HFF-Myc (cell line): ENCODE measurements at places on chromosomes 7 and 10.

- no peak for DNase-seq
These were observed 553 bp downstream of the VDAC2 start for GRCh38 chr10:75211007-75211691.

DNA sequence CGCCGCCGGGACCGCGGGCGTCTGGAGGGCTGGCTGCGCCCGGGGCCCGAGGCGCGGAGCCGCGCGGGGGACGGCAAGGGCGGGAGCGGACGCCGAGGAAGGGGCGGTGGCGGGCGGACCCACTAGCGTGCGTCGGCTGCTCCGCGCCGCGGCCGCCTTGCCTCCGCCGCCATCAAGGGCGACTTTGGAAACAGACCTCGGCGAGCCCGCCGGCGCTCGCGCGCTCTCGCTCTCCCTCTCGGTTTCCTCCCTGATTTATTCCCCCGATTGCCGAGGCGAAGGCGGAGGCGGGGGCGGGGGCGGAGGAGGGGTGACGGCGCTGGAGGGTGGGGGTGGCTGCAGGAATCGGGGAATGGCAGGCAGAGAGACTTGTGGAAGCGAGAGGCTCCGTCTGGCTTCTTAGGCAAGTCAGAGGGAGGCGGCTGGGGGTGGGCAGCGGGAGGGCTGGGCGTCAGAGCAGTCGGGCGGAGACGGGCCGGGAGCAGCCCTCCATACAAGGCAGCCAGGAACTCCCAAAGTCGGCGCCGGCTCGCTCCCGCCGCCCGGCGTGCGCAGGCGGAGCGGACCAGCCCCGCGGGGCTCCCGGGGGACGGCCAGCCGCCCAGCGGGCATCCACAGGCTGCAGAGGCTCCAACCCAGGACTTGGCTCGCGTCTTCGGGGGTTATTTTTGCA is at the start of gene CACNA2D1:
TSS of gene CACNA2D1 (minus strand) at position 231 of the 673 bp plus-strand sequence.
- no peak for DNase-seq

DNA sequence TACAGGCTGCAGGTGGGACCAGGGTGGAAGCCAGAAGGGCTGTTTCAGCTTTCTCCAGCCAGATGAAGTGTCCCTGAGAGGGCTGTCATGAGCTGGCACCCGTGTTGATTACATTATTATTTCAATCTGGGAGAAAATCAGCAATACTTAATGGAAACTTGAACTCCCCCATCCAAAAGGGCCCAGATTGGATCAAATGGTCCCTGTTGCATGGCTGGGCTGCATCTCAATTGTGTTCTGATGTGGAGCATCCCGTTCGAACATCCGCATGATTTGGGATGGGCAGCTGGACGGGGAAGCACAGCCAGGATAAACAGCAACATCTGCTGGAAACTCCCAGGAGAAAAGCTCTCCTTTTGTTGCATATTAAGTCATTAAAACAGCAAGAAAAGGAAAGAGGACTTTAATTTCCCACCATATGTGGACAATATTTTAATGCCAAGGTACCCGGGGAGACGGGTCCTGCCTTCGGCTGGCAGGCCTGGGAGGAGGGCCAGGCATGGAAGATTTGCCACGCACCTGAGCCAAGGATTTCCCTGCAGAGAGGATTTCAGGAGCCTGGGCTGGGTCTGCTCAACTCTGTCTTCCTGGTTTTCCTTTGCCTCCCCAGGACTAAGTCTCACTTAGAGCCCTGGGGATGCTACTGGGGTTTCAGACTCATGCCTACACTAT is 52.4 kb downstream of the NPTX2 start:
- DNase-seq: no peak

- no peak for DNase-seq
These were observed 11.7 kb downstream of the NOC3L start for GRCh38 chr10:94351089-94351488.

DNA sequence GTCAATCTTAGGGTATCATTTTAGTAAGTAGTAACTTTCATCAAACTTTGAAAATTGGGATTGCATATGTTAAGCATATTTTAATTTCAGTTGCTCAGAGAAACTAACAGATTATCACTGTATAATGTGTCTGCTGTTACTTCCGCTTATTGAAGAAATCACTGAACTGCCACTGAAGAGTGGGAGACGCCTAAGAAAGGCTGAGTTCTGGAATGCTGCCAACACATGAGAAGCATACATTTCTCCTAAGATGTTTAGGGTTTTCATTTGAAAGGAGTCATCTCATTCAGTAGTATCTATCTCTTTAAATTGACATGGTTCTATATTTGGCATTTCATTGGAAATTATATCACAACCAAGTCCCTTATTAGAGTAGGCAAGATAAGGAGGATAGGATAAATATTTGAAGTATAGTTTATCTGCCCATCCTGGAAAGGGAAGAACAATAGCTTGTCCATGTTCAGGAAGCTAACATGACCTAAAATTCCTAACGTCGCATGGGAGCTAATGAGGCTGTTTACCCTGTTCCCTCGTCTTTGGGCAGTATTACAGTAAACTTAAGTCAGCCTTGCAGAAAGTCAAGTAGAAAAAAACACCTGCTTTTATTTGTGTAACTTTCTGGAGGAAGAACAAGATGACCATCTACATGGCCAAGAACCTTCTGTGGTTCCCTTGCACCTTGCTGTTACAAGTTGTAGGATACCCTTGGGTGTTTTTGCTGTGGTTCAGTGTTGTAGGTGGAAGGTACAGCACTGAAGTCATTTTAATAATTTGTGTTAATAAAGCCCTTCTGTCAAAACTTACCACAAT is 67.3 kb downstream of the NHLRC2 start:
- DNase-seq: no peak

GRCh38 chr10:94607111-94607510 is 61.5 kb downstream of the HELLS start:
- DNase-seq: no peak

GRCh38 chr7:36155811-36156361 is 2.8 kb downstream of the EEPD1 start:
- DNase-seq: no peak

DNA sequence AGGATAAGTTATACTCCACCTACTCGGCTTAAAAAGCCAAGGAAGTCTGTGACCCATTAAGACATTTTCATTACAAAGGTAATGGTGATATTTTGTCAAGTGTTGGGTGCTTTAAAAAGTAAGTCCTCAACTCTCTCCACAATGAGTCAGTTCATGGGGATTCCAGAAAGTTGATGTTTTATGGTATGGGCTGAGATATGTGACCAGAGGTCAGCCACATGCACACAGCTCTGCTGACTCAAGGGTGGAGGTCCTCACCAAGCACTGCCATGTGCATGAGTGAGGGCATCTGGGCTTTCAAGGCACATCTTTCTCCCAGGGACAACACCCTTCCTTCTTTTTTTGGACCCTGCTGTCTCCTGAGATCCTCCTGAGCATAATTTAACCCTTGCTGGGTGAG is 292.9 kb downstream of the PTEN start:
- peak; percentile 90 for DNase-seq

DNA sequence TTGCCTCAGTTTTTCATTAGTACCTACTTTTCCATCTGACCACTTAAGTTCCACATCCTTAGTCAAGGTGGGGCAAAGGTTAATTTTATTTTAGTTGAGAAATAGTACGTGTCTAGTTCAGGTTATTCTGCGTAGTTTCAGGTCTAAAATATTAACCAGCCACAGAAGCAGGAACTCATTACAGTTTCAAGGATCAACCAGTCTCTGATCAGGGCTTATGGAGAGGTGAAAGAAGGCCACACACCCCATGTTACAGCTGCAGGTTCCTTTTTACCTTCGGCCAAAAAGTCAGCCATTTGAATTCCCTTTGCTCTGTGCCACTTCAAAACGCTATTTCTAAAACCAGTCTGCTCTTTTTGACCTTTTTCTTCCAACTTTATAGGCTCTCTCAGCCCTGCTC is 134.2 kb downstream of the CTTNBP2 start:
- no peak for DNase-seq

GRCh38 chr10:64699244-64699643 is 1178.0 kb downstream of the REEP3 start:
- DNase-seq: no peak

GRCh38 chr7:141704741-141705140 is 2.8 kb upstream of the DENND11 start:
- DNase-seq: no peak

GRCh38 chr10:78520737-78521430 is 487.2 kb downstream of the RPS24 start:
- DNase-seq: peak; percentile 11

DNA sequence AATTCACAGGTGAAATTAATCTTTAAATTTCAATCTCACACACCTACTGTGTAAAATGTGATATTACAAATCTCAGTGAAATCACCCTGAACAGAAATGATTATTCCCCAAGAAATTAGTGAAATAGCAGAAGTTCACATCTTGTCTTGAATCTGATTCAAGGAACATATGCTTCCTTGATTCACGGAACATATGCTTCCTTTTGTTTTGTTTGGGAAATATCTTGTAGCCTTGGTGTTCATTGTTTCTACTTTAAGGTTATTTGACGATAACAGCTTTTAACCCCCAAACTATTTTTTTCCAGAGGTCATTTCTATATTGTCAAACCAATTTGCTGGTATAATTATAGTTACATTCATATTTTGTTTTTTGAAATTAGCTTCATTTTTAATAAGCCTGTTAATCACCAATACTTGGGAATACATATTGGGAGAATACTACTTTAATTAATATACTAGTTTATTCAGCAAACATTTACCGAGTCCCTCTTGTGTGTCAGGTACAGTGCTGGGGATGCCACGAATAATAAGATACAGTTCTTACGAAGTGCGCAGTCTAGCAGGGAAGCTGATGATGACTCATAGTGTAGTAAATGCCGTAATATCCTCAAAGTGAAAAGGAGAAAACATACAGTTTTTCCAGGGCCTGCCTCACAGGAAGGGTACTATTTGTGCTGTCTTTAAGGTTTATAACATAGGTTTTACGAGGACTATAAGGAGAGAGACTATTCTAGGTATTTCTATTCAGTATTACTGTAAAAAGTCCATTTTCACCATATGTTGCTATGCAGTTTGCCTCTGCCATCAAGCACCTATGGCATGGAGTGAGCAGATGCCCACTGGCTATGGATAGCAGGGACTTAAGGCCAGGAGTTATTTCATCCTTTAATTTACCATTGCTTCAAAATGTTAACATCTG is 32.5 kb downstream of the PRKAR2B start:
- no peak for DNase-seq

DNA sequence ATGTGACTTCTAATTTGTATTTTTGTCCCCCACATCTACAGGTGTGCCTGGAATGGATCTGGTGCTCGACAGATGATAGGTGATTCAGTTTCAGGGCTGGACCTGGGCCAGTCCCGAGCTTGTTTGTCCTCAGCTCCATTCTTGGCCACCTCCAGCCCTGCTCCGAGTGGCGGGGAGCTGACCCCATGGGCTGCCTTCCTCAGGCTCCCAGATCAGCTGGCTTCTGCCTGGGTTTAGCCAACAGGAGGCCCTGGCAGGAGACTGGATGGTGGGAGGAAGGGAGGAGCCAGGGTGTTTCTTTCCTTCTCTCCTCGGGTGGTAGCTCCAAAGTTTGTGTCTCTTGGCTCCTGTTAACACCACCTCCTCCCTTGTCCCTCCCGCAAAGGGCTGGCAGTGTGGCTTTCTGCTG is 75.2 kb downstream of the CDH23 start:
- no peak for DNase-seq

DNA sequence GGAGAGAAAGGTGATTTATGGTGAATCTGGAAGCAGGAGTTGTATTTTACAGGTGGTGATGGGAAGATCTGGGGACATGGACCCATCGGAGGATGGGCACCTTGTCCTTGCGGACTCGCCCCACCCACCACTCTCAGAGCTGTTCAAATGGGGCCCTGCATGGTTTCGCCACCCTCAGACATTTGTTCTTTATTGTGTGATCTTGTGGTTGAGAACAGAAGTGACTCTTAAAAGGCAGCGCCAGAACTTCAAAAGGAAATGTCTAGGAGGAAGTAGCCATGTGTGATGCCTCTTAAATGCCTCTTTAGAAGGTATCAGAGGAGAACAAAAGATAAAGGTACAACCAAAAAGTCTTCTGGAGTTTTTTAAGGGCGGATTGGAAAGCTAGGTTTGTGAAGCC is 205.7 kb downstream of the KIAA1217 start:
- DNase-seq: no peak

DNA sequence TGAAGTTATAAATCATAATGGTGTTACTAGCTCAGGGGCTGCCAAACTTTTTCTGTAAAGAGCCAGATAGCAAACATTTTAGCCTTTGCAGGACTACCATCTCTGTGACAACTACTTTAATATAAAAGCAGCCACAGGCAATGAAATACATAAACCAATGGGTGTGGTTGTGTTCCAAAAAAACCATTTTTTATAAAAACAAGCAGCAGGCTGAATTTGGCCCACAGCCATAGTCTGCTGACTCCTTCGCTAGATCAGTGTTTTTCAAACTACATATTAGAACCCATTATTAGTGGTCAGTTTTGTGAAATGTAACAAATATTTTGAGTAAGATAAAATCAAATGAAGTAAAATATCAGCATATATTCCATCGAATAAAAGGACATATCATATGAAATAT is 13.6 kb downstream of the GNG11 start:
- DNase-seq: no peak

DNA sequence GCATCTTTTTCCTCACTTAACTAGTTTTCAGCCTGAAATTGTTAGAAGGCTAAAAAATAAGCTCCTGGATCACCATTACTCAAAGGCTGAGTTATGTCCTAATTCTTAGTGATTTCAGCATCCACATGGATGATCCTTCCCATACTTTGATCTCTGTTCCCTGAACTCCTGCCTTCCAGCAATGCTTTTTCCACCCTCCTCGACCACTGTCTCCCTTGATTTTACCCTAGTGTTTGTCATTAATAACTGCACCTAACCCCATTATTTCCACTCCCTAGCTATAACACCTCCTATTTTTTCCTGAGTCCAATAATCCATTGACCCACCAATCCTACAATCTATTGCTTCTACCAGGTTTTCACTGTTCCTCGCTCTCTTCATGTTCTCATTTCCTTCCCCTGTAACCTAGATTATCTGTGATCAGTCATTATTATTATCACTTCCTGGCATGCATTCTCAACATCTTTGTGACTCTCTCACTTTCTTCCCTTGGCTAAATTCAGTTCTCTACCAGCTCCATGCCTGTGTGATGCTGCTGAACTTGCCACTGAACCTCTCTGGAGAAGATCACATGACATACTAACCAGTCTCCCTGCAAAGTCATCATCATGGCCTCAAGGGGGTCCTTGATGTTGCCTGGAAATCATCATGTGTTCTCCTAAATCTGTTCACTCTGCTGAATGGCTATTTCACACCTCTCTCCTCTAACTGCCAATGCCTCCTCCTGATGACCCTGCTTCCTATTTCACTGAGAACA is 6.5 kb upstream of the CALU start:
- no peak for DNase-seq

DNA sequence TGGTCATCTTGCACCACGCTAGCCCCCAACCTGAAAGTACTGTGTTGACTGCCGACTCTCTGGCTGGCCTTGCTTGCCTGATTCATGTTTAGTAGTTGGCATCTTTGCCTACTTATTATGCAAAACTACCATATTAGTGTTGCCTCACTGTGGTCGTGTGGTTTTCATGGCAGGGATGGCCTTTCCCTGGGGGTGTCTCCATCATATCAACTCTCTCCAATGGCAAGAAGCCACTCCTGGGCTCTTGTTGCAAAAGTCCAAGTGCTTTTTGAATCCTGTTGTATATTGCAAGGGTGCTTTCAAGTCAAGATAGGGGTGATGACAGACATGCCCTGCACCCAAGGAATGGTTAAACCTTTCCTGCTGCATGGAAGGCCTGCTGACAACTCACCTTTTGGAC is 39.4 kb downstream of the ABLIM1 start:
- no peak for DNase-seq
